ENCODE measurements at places on chromosomes 6 and 20.

GRCh38 chr6:75800133-75800532 is 51.1 kb downstream of the MYO6 start:
- no peak for DNase-seq

DNA sequence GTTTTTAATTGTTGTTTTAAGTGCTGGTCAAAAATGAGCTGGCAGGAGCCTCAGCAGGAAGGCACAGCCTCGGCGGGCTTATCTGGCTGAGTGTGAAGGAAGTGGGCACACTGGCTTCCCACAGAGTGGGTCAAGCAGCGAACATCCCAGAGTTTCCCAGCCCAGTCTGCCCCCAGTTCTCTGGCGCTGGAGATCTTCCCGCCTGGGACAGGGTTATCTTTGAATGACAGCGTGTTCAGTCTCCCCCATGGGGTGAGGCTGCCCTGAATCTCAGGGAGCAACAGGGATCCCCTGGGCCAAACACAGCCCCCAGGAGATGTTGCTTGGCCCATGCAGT is 122.2 kb upstream of the PTPN1 start:
- no peak for DNase-seq

- no peak for DNase-seq
Measured at GRCh38 chr20:62176866-62177265, 6.0 kb upstream of the MTG2 start.

GRCh38 chr6:163348789-163349680 is 65.5 kb upstream of the QKI start:
- DNase-seq = no peak

GRCh38 chr6:117553142-117553541 is 49.2 kb downstream of the GOPC start:
- DNase-seq = no peak

GRCh38 chr20:50353289-50353961 is 156.8 kb upstream of the PTPN1 start:
- DNase-seq = no peak

DNA sequence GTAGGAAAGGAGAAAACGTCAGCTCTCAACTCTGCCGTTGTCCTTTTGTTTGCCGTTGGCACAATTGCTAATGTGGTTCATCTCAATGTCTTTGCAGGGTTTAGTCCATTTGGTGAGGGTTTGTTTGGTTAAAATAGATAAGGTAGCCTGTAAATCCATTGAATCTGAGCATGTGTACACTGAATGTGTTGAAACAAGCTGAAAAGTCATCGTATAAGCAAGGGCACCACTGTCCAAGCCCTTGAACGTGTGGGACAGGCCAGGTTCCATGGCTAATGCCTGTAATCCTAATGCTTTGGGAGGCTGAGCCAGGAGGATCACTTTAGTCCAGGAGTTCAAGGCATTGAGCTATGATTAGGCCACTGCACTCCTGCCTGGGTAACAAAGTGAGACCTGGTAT is 224.7 kb upstream of the PLCB4 start:
- DNase-seq = no peak

DNA sequence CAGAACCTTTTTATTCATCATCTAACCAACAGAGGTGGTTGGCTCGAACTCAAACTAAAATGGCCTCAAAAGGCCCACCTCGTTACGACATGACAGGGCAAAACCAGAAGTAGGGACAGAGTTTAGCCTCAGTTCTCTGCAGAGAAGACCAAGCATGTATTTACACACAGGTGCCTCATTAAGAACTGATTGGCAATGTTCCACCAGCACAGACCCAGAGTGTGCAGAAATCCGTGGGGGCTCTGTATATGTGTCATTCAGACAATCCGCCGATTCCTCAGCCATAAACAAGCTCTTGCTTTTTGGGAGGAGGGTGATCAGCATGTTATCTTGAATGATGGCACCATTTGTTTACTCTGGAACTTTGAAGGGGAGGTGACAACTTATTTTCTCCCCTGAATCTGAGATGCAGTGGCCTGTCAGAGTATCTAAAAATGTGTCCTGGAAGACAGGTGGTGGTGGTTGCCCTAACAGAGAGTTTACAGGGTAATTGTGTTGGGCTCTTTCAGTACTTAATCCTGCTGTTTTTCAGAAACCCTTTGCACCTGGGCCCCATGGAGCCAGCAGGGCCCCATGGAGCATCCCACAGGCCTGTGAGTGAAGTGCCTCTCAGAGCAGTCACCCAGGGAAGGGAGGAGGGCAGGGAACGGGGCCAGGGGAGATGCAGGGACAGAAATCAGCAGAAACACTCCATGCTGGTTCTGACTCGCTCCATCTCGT is 29.1 kb upstream of the C20orf203 start:
- no peak for DNase-seq

DNA sequence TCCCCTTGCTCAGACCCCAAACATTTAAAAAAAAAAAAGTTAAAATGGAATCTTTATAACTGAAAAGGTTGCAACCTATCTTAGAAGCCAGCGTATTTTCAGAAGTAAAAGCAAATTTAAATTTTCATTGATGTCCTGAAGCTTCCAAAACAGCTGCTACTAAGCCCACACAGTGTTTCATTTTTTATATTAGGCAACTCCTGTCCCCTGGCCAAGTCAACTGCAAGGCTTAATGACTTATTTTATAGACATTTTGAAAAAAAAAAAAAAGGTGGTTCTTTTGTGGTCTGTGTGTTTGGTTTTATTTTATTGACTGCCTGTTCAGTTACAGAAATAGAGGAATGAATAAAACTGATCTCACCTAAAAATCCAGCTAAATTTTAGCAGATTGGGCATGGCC is 13.0 kb downstream of the CFAP61 start:
- peak; percentile 21 for DNase-seq

Measured in fibroblast of villous mesenchyme (primary cell).